ENCODE measurements at places on chromosomes 11 and 22.

GRCh38 chr22:49827271-49827852 is 311 bp downstream of the BRD1 start:
- no peak for DNase-seq

DNA sequence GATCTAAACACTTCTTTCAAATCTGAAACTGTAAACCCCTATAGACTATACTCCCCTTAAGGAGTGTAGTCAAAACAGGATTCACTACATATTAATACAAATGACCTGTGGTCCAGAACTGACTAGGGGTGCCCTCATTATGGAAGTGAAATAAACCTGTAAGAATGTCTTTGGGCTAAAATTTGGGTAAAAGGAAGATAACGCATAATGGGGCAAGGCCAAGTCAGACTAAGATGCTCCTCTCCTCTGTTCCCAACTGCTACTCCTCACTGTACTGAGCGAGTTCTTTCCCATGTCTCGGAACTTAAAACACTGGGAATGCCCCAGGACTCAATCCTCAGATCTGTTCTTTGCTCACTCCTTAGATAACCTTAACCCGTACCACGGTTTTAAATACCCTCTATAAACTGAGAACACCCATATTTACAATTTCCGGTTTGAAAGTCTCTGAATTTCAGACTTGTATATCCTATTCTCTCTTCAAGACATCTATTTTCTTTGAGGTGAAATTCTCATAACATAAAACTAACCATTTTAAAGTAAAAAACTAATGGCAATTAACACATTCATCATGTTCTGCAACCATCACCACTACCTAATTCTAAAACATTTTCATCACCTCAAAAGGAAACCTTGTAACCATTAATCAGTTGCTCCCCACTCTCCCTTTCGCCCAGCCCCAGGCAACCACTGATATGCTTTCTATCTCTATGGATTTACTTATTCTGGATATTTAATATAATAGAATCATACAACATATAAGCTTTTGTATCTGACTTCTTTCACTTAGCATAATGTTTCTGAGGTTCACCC is 4.0 kb downstream of the THAP12 start:
- DNase-seq = no peak

DNA sequence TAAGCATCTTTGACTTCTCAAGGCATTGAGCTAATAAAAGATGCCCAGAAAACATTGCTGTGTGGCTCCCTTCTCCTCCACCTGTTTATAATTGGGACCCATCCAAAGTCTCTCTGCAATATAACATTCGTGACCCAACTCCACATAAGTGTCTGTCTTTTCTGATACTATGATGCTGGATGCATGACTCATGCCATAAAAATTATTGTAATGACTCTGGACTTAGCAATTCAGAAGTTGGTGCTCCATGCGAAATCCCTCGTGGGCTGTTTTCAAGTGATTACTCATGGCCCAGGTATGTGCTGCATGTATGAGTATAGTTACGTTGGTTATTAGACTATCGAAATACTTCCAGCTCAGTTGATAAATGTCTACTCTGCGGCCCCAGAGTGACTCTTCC is 11.7 kb downstream of the FJX1 start:
- DNase-seq = no peak

DNA sequence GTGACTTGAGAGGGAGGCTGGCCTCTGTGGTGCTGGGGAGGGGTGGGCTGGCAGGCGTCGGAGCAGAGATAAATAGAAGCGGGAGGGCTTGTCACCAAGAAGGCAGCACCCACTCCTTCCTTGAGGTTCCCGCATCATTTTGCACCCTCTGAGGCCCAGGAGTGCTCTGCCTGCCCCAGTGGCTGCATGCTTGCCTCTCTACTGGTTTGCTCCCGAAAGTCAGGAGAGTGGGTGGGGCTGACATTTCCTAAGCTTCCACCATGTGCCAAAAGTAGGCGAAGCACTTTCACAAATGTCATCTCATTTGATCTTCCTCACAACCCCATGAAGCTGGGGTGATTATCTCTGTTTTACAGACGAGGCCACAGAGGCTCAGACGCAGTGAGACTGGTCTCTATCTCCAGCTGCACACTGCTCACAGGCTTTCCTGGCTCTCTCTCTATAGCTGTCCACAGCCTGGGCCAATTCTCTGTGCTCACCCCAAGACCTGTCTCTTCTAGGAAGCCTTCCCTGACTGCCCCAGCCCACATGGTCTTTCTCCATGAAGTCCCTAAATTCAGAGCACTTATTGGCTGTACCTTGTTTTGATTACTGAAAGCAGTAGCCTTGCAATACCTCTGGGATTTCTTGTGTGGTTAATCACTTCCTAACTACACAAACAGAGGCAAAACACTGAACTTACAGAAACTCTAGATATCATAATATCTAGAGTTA is 2.6 kb upstream of the UCP3 start:
- DNase-seq = no peak

GRCh38 chr22:39279170-39279850 is 34.5 kb upstream of the PDGFB start:
- no peak for DNase-seq

- DNase-seq = no peak
Measured at GRCh38 chr11:28400331-28401100, 292.3 kb downstream of the METTL15 start.

Measured in stimulated activated CD8-positive, alpha-beta memory T cell treated with anti-CD3 and anti-CD28 coated beads, Interleukin-15, amount 100 ng/mL, for 1 hour (primary cell).